ENCODE measurements at places on chromosomes 13 and 19. TPM values are rescaled to one million over a fixed set of nuclear protein-coding genes. Genes with fewer than 3 reads are reported as not detected.

GRCh38 chr19:13060233-13060963 is 42.3 kb downstream of the LYL1 start:
- peaks cover 5% of the 10 kb centered on the region for H3K4me1 ChIP-seq
- H3K36me3 ChIP-seq: no peaks in the 10 kb centered on the region
- peaks cover 29% of the 10 kb centered on the region for H3K27me3 ChIP-seq
- H3K27ac ChIP-seq: no peak overlapping the region
- DNase-seq: no peak

- H3K4me3 ChIP-seq: peak overlapping the region; percentile 10
- peaks cover 10% of the 10 kb centered on the region for H3K27me3 ChIP-seq
- DNase-seq: peak; percentile 93
- H3K36me3 ChIP-seq: no peaks in the 10 kb centered on the region
- no peak overlapping the region for H3K27ac ChIP-seq
- H3K4me1 ChIP-seq: peaks cover 9% of the 10 kb centered on the region
These were observed 65.4 kb downstream of the GNG7 start for GRCh38 chr19:2636897-2637683.

- H3K27ac ChIP-seq: no peak overlapping the region
- H3K27me3 ChIP-seq: peaks cover 2% of the 10 kb centered on the region
- H3K4me3 ChIP-seq: no peak overlapping the region
- DNase-seq: no peak
- H3K36me3 ChIP-seq: no peaks in the 10 kb centered on the region
These were observed 333.2 kb downstream of the DNAJC15 start for GRCh38 chr13:43356567-43356966.

DNA sequence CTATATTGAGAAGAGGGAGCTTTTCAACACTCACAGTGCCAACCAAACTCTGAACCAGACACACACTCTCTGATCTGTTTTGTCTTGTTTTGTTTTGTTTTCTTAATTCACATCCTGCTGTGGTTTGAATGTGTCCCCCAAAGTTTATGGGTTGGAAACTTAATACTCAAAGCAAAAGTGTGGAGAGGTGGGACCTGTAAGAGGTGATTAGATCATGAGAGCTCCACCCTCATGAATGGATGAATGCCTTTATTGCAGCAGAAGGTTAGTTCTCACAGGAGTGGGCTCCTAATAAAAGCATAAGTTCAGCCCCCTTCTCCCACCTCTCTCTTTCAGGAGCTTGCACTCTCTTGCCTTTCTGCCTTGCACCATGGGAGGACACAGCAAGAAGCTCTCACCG is 957.1 kb downstream of the PCDH9 start:
- H3K4me1 ChIP-seq: no peaks in the 10 kb centered on the region
- H3K27ac ChIP-seq: no peak overlapping the region
- no peak for DNase-seq
- H3K36me3 ChIP-seq: no peaks in the 10 kb centered on the region

GRCh38 chr13:33219926-33220325 is 65.6 kb downstream of the STARD13 start:
- H3K27me3 ChIP-seq: no peaks in the 10 kb centered on the region
- H3K4me3 ChIP-seq: no peak overlapping the region
- no peak overlapping the region for H3K27ac ChIP-seq
- DNase-seq: no peak
- no peaks in the 10 kb centered on the region for H3K36me3 ChIP-seq

The ARID3A gene
- 35.6 TPM for total RNA-seq

Data from activated CD4-positive, alpha-beta T cell treated with anti-CD3 and anti-CD28 coated beads, Interleukin-2, amount 10 ng/mL, durations not matched to agents 24 days and 14 days (primary cell).